NCI-H345 (cell line): ENCODE measurements at places on chromosomes 7 and 10.

DNA sequence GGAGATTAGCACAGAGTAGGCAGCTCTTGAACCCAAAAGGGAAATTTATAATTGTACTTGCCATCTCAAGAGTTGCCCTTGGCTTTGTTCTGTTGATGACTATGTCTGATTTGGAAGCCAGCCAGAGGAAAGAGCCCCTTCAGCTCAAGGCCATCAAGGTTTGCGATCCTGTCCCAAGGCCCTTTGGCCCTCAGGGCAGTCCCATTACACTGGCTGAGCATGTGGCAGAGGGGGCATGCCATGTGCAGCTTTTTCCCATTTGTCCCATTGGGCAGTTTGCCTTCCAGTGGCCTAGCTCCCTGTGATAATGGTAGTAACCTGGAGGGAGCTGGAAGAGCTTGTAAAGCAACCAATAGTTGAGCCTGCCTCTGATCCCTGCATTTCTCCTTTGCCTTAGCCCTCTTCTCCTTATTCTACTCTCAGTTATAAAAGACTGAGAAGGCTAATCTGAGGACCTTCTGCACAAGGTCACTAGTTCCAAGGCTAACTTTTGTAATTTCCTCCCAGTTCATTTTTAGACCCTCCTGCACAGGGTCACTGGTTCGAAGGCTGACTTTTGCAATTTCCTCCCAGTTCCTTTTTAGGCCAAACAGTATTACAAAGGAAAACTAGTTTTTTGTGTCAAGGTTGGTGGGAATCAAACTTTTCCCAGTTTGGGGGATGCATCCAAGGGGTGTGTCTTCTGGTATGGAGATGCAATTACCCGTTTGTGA, 31.0 kb upstream of the ARHGAP12 start:
- DNase-seq = no peak

DNA sequence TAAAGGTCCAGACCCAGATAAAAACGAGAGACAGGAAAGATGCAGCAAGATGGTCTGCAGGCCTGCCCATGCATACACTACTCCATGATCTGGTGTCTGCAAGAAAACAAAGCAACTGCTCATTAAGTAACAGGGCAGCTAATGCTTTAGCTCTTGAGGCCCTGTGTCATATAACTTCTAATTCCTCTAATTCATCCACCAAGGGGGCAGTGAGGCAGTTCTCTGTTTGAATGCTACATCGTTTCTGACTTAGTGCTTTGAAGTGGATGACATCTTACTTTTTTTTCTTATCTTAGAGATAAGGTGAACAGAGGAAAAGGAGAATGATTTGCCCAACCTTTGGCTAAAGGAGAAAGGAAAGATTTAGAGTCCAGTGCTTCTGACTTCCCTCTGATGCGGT, 619.7 kb downstream of the AUTS2 start:
- DNase-seq = no peak

GRCh38 chr7:93646538-93646937, 72.0 kb upstream of the CALCR start:
- no peak for DNase-seq

GRCh38 chr10:79052291-79053080, 16.3 kb upstream of the ZMIZ1 start:
- no peak for DNase-seq

GRCh38 chr10:122152544-122152943, 118.6 kb upstream of the BTBD16 start:
- DNase-seq = no peak

DNA sequence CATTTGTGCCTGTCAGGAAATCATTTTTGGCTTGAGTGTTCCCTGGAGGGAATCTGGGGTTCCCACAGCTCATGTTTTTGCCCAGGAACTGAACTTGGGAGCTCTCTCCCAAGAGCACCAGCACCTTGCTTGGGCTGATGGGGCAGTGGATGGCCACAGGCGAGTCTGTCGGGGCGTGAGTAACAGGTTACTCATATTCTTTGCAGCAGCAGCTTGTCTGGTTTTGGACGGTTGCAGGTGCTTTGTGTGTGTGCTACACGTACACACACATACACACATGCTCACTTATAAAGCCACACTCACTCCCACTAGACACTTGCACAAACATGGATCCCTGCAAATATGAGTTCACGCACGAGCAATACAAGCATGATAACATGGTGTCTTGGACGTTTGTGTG, 2.9 kb upstream of the PALD1 start:
- no peak for DNase-seq

GRCh38 chr10:70656489-70656888, 15.8 kb upstream of the ADAMTS14 start:
- no peak for DNase-seq

- DNase-seq = no peak
Measured at GRCh38 chr10:8435186-8436055, 380.9 kb downstream of the GATA3 start.

- no peak for DNase-seq
Measured at GRCh38 chr7:157496416-157497275, 159.8 kb downstream of the DNAJB6 start.
